ENCODE measurements at places on chromosomes 7 and 10.
A peak's percentile ranks its signal among the peaks of the same experiment; 100 is the strongest.

DNA sequence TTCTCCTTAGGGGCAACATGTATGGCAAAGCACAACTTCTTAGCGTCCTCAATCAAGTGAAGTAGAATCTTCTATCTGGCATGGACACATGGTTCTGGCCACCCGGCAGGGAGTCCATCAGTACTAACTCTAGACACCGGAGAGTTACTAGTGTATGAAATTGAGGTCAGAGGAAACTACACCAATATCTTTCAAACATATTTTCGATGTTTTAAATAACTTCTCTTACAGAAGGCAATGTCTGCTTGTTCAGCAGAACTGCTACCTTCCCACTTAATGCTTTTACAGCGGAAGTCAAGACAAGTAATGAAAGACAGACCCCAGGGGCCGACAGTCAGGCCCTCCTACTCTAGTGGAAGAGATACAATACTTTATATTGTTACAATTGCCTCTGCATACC lies 89.9 kb downstream of the RNF216 start:
- peak; percentile 46 for DNase-seq

DNA sequence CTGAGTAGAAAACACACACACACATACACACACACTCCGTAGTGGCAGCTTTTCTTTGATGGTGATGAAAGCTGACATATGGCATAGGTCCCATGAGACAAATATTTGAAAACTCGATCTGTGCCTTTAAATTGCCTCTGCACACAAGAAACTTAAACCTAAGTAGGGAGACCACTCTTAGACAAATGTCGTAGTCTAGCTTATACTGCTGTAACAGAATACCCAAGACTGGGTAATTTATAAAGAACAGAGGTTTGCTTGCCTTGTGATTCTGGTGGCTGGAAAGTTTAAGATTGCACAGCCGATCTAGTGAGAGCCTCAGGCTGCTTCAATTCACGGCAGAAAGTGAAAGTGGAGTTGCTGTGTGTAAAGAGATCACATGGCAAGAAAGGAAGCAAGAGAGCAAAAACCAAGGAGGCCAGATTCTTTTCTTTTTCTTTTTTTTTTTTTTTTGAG lies 489.4 kb upstream of the SORCS1 start:
- DNase-seq: peak; percentile 24

GRCh38 chr7:77580762-77581350 lies 43.8 kb downstream of the PTPN12 start:
- DNase-seq: no peak

DNA sequence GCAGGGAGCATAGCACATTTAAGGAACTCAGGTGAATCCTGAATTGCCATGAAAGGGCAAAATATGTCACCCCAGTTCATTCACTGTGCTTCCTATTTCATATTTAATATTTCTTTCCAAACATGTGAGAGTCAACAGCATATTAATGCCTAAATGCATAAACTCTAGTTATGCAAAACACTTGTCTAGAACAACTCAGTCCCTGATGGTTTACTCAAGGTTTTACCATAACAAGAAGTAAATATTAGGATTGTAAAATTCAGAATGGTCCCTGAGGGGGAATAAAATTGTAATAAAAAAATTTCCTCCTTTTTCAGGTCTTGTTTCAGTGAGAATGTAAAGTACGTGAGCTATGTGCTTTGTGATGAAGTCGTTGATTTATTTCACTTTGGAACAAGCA lies 51.7 kb upstream of the SEPHS1 start:
- DNase-seq: no peak

DNA sequence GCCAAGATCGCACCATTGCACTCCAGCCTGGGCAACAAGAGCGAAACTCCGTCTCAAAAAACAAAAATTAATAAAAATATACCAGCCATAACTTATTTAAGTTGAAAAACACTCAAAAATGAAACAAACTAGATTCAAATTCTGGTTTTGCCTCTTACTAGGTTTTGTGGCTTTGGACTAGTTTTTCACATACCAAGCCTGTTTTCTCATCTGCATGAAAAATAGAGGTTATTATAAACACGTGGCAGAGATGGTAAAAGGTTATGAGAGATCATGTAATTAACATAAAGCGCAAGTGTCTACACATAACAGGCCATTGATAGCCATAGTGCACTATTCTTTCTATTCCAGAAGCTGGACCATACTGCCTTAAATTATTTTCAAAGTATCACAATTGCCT lies 35.5 kb upstream of the CABCOCO1 start:
- DNase-seq: peak; percentile 42

DNA sequence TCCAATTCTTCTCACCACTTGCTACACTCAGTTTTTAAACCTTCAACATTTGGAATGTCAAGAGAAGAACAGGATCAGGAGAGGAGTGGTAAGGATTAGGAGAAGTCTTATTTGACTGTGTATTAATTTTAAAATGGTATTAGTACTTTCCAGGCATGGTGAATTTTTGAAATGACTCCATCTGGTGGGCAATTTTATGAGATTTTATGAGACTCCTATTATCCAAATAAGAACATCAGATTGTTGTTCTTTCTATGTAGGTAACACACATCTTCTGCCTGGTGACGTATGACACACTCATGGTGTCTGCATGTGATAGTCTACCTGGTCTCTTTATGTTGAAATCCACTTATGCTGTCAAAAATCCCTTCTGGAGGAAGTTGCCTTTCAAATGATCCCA lies 51.0 kb downstream of the SLC13A1 start:
- peak; percentile 14 for DNase-seq

DNA sequence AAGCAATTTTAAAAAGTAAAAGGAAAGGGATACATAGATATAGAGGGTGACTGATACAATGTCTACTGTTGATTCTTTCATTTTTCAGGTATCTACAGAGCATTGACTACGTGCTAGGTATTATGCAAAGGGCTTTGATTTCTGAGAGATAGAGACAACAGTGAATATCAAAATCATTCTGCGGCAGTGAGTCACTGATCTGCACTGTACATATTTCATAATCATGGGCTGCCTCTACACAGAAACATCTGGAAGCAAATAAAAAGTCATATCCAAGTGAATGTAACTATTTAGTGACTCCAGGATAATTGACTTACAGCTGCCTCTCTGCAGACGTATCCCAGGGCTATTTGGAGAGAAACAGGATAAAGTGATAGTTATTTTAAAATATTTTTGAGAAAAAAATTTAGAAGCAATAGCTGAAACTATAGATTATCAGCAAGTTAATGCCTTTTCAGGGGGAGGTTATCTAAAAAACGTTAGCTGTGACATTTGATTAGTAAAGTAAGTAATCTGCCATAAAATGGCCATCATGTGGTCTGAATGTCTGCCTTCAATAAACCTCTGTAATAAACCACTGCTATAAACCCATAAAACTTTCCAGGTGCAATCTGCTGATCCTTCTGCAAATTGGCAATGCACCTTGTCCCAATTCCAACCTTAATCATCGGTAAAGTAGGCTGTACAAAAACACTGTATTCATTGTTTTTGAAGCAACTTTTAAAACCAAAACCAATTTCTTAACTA lies 43.7 kb downstream of the CPXM2 start:
- DNase-seq: no peak

- DNase-seq: no peak
Measured at GRCh38 chr10:1635340-1635739, 102.0 kb downstream of the ADARB2 start.
